Fibroblast of lung (primary cell): ENCODE measurements at places on chromosomes 13 and 19. TPM values are rescaled to one million over a fixed set of nuclear protein-coding genes. Genes with fewer than 3 reads are reported as not detected.

DNA sequence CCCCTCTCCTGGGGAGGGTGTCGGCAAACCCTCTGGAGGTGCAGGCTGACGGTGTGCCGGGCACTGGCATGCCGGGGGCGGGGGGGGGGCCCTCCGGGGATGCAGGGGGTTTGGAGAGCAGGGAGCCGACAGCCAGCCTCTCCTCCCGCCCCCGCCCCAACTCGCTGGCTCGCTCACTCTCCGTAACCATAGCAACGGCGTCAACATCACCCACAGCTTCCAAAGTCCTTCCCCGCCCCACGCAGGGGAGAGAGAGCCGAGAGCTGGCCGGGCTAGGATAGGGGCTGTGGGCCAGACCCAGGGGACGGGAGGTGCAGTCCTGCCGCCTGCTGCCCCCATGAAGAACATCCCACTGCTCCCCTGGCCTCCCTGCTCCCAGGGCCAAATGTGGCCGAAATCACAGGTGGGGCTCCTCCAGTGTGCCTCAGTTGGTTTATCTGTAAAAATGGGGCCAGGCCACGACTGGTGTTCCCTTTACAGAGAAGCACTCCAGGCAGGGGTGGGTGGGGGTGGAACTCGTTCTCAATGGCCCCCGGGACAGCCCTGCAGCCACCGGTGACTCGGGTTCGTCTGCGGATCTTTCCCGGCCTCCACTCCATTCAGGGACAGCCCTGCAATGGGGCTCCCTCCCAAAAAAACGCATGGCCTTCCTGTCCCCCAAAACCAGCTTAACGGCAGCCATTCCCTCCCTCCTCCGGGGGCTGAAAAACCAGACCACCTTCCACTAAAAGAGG is 3.2 kb downstream of the KLF16 start:
- peak; percentile 76 for DNase-seq

GRCh38 chr19:48495396-48495795 is 16.2 kb downstream of the LMTK3 start:
- no peak for DNase-seq

FAM216B gene
- under 0.01 and 0.26 TPM in 2 replicates for total RNA-seq

DNA sequence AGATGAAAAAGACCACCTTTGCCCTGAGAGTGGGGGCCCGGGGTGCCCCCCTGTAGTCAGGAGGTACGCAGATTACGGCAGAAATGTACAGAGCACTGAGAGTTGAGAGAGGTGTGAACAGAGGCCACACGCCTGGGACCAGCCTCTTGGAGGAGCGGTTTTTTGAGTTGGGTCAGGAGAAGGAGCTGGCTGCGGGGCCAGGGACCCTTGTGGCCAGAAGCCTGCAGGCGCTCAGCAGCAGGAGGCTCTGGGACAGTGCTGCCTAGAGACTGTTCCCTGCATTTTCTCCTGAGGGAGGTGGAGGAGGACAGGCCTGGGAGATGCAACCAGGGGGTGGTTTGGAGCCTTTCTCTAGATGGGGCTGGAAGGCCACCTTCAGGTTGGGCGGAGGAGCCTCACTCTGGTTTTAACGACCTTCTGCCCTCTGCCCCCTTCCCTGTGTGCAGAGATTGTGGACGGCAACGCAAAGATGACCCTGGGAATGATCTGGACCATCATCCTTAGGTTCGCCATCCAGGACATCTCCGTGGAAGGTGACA is 39.7 kb downstream of the CAPN12 start:
- no peak for DNase-seq

- no peak for DNase-seq
Measured at GRCh38 chr19:35349614-35350521, 2.2 kb downstream of the FFAR1 start.

TMEM38A gene
- 1.8 and 2.0 TPM in 2 replicates for total RNA-seq

- DNase-seq, result no peak
Measured at GRCh38 chr19:50178859-50179537, 15.9 kb upstream of the IZUMO2 start.

DNA sequence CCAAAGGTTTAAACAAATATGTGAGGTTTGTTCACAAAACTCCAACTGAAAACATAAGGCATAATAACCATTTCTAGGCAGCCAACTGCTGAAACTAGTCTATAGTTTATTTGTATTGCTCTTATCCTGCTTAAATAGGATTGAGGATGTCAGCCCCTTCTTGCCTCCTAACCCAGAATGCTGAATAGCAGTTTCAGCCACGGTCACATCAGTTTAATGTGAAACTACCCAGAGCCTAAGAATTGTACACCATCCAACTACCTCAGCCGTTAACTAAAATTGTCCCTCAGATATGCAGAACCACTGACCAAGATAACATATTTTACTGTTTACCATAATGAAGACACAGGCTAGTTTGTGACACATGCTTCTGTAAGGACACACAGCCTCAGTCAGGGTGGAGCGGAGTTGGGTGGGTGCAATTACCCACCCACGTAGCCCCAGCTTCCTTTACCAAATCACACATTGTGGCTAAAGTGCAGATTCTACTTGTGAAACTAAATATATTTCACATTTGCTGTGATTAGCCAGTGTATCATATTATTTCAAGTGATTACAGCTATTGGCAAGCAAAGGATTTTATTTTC is 259.9 kb downstream of the EFNB2 start:
- DNase-seq, result no peak

GRCh38 chr13:33111414-33112110 is 95.3 kb downstream of the KL start:
- DNase-seq, result peak; percentile 52

DNA sequence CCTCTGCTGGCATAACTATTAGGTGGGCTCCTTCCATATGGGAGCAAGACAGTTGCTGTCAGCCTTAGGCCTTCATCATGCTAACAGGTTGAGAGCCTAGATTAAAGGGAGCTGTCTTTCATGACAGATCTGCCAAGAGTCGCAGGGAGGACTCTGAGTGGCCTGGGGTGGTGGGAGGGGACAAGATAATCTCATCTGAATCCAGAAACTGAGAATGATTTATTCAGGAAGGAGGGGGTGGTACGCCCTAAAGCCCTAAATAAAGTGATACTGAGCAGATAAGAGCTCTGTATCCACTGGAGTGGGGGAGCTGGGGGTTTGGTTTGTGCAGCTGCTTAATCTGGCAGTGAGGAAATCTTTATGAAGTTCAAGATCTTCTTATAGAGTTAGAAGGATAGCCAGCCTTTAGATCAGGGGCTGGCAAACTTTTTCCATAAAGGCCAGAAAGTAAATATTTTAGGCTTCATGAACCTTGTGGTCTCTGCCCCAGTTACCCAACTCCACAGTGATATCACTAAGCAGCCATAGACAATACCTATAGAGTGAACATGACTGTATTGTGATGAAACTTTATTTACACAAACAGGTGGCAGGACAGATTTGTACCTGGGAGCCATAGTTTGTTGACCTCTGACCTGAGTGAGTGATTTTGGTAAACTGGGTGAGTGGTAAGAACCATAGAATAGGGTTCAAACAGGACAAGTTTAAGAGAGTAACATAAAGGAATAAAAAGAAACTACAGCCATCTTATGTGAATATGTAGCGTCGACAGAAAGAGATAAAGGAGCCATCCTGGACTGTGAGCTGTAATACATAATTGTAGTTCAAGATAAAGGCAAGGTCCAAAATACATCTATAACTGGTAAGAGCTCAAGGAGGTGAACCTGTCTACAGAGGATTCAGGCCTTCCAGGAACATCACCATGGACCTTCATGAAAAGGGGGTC is 9.8 kb upstream of the STK24 start:
- no peak for DNase-seq

TRPC4 gene
- total RNA-seq, result 1.7 and 2.6 TPM in 2 replicates

DNA sequence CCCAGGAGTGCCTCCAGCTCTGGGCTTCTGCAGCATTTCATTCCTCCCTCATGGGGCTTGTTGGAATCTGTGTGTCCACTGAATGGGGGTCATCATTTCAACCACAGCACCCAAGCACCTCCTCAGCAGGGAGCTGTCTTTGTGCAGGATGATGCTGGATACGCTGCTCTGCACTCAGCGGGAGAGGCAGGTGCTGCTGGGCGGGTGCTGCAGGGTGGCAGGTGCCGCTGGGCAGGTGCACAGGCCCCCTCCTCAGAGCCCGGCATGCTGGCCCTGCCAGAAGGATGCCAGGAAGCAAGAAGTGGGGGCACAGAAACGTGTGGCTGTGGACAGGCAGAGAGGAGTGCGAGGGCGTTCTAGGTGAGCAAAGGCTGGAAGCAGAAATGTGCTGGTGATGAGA is 121.8 kb upstream of the VSTM2B start:
- no peak for DNase-seq

DNA sequence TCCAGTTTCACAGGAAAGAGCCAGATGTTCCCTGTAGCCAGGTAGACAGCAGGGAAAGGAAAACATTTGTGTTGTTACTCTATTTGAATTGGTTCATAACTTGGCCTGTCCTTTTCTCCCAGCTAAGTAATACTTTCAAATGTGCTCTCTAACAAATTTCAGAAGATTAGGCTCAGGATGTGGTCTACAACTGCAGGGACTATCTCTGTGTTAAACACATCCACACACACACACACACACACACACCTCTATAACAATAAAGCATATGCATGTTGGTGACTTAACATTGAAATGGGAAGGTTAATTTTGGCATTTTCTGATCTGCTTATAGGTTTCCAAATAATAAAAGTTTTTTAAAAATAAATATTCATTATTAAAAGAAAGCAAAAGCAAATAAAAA is 316.0 kb upstream of the ARGLU1 start:
- no peak for DNase-seq

PLIN5 gene
- not detected in 2 replicates for total RNA-seq

TEAD2 gene
- total RNA-seq, result 19.2 and 24.1 TPM in 2 replicates

DNA sequence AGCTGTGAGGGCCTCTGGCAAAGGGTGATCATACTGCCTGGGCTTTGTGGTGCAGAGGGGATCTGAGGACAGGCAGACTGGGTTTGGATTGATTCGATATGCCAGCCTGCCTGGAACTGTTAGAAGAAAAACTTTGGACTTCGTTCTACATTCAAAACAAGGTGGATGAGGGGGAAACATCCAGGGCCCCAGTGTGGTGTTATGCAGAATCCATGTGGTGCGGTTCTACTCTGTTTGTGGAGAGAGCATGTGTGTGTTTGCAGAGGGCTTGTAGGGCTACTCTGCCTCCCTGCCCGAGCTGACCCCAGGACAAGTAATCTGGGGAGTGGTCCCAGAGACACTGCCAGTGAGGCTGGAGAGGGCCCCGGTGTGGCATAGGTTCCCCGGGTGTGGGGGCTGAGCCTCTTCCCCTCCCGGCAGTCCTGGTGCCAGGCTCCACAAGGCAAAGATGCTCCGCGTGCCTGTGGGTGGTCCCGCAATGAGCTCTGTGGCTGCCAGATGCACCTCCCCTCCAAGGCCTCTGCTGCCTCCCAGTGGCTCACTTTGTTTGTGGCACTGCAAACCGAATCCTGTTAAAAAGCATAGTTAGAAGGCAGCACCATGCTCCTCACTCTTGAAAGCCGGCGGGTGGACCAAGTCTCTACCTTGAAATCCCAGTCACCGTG is 22.3 kb upstream of the TFDP1 start:
- peak; percentile 75 for DNase-seq

GRCh38 chr13:39417643-39418042 is 185.3 kb downstream of the LHFPL6 start:
- DNase-seq, result peak; percentile 85

DNA sequence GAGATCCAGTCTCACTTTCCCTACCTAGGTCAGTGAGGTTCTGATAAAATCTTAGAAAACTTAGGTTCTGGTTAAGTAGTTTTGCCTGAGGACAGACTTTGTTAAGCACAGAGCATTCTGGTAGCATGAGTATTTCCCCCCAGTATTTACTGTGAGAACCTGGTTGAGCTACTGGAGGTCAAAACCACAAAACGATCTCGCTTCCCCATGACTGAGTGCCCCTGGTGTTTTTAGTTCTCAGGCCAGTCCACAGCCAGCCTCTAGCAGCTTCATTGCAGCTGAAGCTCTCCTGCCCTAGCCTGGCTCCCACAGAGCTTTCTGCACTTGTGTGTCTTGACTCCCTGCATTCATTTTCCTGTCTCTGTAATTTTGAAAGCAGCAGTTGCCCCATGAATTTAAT is 1138.2 kb downstream of the UQCRFS1 start:
- DNase-seq, result peak; percentile 14

ERICH6B gene
- total RNA-seq, result not detected in 2 replicates

DNA sequence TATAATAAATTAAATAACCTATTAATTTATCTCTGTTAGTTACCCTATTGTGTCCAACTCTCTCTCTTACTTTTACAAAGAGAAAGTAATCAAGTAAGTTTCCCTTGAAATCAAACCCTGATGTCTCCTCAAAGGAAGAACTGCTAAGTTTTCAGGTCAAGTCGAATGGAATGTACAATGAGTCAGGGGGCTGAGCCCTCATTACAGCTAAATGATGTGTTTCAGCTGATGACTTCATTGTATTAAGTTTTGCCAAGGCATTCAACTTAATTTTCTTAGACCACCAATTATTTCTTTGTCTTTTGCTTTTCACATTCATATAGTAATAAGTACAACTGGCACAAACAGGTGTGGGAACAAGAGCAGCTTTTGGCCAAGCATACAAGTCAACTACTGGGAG is 54.7 kb upstream of the DCT start:
- DNase-seq, result peak; percentile 11

- DNase-seq, result no peak
Measured at GRCh38 chr13:114227528-114227927, 7.2 kb upstream of the CDC16 start.

DNA sequence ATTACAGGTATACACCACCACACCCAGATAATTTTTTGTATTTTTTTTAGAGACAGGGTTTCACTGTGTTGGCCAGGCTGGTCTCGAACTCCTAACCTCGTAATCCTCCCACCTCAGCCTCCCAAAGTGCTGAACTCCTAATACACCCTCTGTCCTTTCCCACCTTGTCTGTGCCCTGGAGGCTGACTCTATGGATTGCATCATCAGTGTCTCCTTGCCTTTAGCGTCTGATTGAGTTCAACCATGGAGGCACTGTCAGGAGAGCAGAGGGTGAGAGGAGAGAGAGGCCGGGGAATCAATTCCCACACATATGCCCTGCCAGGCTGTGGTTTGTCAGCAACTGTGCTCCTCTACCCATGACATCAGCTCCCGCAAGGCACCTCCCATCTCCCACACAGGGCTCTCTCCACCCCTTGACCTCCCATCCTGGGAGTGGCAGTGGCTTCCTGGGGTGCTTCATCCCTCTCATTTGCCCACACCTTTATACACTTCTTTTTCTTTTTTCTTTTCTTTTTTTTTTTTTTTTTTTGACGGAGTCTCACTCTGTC is 12.6 kb upstream of the LILRB4 start:
- DNase-seq, result no peak

DNA sequence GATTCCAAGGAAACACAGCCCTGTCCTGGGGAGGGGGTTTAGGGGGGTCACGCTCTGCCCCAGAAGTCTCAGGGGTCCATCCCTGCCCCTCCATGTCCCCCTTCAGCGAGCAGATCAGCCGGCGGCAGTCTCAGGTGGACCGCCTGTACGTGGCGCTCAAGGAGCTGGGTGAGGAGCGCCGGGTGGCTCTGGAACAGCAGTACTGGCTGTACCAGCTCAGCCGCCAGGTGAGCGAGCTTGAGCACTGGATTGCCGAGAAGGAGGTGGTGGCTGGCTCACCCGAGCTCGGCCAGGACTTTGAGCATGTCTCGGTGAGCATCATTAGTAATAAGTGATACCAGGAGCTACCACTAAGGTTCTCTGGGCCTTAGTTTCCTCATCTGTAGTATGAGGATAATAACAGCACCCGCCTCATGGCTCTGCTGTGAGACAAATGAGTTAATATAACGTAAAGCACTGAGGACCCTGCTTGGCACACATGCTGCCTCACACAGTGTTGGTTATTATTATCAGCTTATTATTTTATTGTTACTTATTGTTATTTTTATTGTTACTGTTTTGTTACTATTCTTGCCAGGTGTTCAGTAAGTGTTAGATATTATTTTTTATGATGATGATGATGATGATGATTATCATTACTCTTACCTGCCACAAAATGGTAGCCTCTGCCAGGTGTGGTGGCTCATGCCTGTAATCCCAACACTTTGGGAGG is 20.5 kb upstream of the SHKBP1 start:
- no peak for DNase-seq

PDX1 gene
- not detected in 2 replicates for total RNA-seq

CDK8 gene
- total RNA-seq, result 19.7 and 20.5 TPM in 2 replicates
